ENCODE measurements at places on chromosomes 3 and 15.

- peak; percentile 43 for DNase-seq
Measured at GRCh38 chr3:142888099-142888480, 793 bp downstream of the PCOLCE2 start.

GRCh38 chr3:150073513-150073912 is 102.8 kb upstream of the PFN2 start:
- DNase-seq, result no peak

DNA sequence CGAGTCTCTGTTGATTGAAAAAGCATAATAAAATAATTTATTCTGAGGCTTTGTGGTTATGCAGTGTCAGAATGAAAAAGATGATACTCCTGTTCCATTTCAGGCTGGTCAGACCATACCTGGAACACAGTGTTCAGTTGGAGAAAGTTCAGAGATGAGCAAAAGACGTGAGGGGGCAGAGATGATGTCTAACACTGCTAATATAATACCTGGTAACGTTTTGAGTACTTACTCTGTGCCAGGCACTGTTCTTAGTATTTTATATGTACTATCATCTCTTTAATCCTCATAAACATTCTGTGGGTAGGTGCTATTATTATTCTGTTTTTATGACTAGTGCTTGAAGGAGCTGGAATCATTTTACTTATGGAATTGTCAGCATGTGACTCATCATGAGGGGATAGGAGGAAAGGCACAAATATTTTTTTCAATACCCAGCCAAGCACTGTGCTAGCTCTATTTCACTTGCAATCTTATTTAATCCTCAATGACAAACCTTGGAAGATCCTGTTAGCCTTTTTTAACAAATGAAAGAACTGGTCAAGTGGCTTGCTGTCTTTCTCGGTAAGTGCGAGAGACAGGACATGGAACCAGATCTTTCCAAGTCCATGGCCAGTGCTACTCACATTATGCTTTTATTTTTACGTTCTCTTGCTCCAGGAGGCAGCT is 31.8 kb downstream of the IQGAP1 start:
- DNase-seq, result peak; percentile 77

- DNase-seq, result no peak
Measured at GRCh38 chr3:175748087-175748730, 889.1 kb downstream of the NAALADL2 start.

DNA sequence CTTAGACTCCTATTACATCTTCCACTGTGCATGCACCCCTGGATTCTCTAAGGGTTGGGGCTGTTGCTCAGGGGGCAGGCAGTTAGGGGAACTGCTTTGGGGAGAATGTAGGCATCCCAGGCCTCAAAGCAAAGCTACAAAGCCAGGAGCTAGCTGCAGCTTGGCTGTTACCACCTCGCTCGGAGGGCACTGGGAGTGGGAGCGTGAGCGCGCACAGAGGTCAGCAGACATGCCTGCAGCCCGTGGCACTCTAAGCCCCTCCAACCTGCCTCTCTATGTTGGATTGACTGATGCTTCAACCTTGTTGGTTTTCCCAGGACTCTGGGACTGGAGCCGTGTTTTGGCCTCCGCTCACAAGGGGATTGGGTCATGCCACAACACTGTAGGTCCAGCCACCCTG is 69.8 kb downstream of the CPN2 start:
- DNase-seq, result no peak

- peak; percentile 47 for DNase-seq
Measured at GRCh38 chr3:64571982-64572381, 115.8 kb downstream of the ADAMTS9 start.

- DNase-seq, result no peak
Measured at GRCh38 chr3:139222100-139222657, 121.6 kb upstream of the MRPS22 start.

- DNase-seq, result no peak
Measured at GRCh38 chr3:43181202-43181821, 75.4 kb upstream of the POMGNT2 start.

- no peak for DNase-seq
Measured at GRCh38 chr15:96672629-96673028, 342.1 kb downstream of the NR2F2 start.
